ENCODE measurements at places on chromosomes 6 and 20. TPM values are rescaled to one million over a fixed set of nuclear protein-coding genes. Genes with fewer than 3 reads are reported as not detected.
A peak's percentile ranks its signal among the peaks of the same experiment; 100 is the strongest.

- peaks cover 25% of the 10 kb centered on the region for H3K4me1 ChIP-seq
- peak; percentile 79 for DNase-seq
- H3K36me3 ChIP-seq = peaks cover 18% of the 10 kb centered on the region
- no peaks in the 10 kb centered on the region for H3K27me3 ChIP-seq
Measured at GRCh38 chr6:52361945-52362442, at the start of gene PAQR8. TSS of gene PAQR8 (plus strand) at chr6:52362151. CDS start at chr6:52403214, 41,063 bp downstream.

GRCh38 chr6:56889492-56889891 is 65.4 kb upstream of the BEND6 start:
- no peak overlapping the region for H3K27ac ChIP-seq
- H3K27me3 ChIP-seq = peaks cover 6% of the 10 kb centered on the region
- no peak overlapping the region for H3K4me3 ChIP-seq
- H3K4me1 ChIP-seq = peaks cover 18% of the 10 kb centered on the region
- H3K36me3 ChIP-seq = no peaks in the 10 kb centered on the region
- DNase-seq = no peak

- H3K36me3 ChIP-seq = no peaks in the 10 kb centered on the region
Measured at GRCh38 chr20:61042506-61043385, 209.3 kb upstream of the CDH4 start.

DNA sequence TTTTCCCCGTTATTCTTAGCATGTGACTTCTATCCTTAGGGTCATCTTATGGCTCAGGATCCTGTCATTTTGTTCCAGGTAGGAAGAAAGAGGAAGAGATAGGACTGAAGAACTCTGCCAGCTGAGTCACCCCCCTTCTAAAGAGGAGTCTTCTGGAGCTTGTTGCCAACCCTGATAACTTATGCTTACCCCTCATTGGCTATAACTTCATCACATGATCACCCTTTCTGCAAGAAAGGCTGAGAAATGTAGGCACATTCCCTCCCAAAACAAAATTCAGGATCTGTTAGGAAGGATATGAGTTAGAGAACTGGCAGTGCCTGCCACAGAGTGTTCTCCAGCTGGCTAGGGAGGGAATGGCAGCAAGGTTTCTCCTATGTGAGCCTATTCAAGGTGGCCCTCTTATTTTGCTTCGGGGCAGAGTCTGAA is 35.6 kb downstream of the ARFGEF2 start:
- H3K27me3 ChIP-seq = no peaks in the 10 kb centered on the region
- DNase-seq = no peak
- H3K27ac ChIP-seq = no peak overlapping the region
- peaks cover 2% of the 10 kb centered on the region for H3K4me1 ChIP-seq

DNA sequence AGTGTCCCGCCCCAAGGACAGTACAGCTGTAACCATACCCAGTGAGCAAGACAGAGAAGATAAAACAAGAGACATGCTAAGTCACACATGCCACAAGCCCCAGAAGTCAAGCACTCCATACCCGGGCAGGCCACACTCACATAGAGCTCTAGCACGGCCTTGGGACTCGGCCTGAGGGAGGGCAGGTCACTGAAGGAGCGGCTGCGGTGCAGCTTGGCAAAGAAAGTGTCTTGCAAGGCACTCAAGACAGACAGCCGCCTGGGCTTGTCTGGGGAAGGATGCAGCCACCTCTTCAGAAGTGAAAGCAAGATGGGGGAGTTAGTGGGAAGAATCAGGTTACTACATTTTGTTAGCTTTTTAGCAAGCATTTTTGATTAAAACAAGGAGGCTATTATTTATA is 48.7 kb upstream of the ARMH2 start:
- no peaks in the 10 kb centered on the region for H3K27me3 ChIP-seq
- H3K27ac ChIP-seq = no peak overlapping the region
- no peaks in the 10 kb centered on the region for H3K4me1 ChIP-seq
- H3K36me3 ChIP-seq = peaks cover 75% of the 10 kb centered on the region
- no peak overlapping the region for H3K4me3 ChIP-seq

DNA sequence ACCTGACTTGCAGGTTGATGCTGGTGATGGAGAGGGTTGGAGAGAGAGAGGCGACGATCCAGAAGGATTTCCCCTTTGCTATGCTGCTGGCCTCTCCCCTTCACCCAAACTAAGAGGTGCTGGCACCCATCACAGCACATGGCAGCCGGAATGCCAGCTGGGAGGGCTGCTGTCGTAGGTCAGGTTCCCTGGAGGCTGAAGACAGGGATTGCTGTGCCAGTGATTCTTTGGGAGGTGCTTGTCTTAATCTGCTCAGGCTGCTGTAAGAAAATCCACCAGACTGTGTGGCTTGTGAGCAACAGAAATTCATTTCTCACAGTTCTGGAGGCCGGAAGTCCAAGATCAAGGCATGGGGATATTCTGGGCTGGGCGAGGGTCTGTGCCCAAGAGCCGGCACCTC is 4.4 kb upstream of the ARFGAP1 start:
- peaks cover 9% of the 10 kb centered on the region for H3K27me3 ChIP-seq
- no peak for DNase-seq
- H3K4me3 ChIP-seq = no peak overlapping the region
- H3K4me1 ChIP-seq = peaks cover 5% of the 10 kb centered on the region

GRCh38 chr6:31622684-31623091 is 2.2 kb downstream of the PRRC2A start:
- peaks cover 66% of the 10 kb centered on the region for H3K36me3 ChIP-seq
- no peaks in the 10 kb centered on the region for H3K27me3 ChIP-seq
- H3K27ac ChIP-seq = peak overlapping the region; percentile 93
- H3K4me1 ChIP-seq = peaks cover 26% of the 10 kb centered on the region
- H3K4me3 ChIP-seq = peak overlapping the region; percentile 94
- DNase-seq = no peak

GRCh38 chr6:20173833-20174792 is 38.2 kb downstream of the MBOAT1 start:
- no peaks in the 10 kb centered on the region for H3K27me3 ChIP-seq
- DNase-seq = no peak
- H3K4me1 ChIP-seq = peaks cover 44% of the 10 kb centered on the region

- no peaks in the 10 kb centered on the region for H3K36me3 ChIP-seq
- no peak overlapping the region for H3K27ac ChIP-seq
- DNase-seq = no peak
- H3K4me1 ChIP-seq = no peaks in the 10 kb centered on the region
Measured at GRCh38 chr6:70389261-70389660, 24.0 kb upstream of the FAM135A start.

DNA sequence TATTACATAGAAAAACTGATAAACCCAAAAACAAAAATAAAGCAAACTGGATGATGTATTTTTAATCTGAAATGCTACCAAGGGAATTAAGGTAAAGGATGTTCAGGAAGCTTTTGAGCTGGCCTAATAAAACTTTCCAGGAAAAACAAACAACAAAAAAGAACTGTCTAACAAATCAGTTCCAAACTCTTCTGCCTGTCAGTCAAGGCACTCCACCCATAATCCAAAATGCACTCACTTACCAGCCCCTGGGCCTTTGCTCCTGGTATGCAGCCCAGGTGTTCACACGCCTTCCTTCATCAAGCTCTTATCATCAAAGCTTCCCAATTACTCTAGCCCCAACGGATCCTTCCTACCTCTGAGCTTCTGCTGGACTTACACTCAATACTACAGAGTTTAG is 3.7 kb downstream of the EXOC2 start:
- H3K36me3 ChIP-seq = peaks cover 16% of the 10 kb centered on the region
- peaks cover 34% of the 10 kb centered on the region for H3K4me1 ChIP-seq
- H3K27ac ChIP-seq = no peak overlapping the region
- H3K27me3 ChIP-seq = no peaks in the 10 kb centered on the region
- no peak overlapping the region for H3K4me3 ChIP-seq

GRCh38 chr6:72621291-72622093 is at the start of gene KCNQ5:
TSS of gene KCNQ5 (plus strand) at chr6:72622064.
- H3K27ac ChIP-seq = peak within 1 kb of the TSS; percentile 98
- peak within 1 kb of the TSS; percentile 95 for H3K4me3 ChIP-seq
- no peaks in the 10 kb centered on the region for H3K27me3 ChIP-seq
- H3K4me1 ChIP-seq = peaks cover 67% of the 10 kb centered on the region
- DNase-seq = peak; percentile 18
- peaks cover 15% of the 10 kb centered on the region for H3K36me3 ChIP-seq

DNA sequence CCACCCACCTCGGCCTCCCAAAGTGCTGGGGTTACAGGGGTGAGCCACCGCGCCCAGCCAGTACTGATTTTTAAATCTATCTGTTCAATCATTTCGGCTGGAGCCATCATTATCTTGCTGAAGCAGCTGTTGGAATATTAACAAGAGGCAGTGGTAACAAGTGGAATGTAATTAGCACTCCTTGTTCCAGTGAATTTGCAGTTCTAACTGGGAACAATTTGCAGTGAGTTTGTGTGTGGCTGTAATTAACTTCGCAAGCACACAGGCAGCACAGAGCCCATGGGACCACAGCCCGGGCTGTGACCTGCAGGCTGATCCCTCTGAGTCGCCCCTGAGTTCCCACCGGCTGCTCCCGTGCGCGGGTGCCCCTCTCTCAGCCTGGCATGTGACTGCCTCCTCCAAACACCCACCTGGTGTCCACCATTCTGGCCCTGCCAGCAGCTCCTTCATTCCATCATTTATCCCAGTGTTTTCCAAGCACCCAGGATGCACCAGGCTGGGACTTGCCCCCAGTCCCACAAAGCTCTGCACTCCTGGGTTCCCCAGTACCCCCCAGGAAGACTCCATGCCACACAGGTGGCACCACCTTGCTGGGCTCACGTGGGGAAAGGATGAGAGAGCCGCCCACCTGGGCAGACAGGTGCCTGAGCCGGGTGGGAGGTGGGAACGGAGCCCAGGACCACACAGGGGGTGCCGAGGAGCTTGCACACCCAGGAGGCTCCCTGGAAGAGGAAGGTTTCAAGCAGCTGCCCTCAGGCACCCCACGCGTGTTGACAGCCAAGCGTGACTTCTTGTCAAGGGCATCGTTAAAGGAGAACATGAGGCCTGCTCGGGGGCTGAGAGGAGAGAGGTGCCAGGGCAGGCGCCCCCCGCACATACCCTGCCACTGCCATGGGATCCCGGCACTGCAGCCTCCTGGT is 75.2 kb downstream of the YTHDF1 start:
- DNase-seq = no peak
- H3K27me3 ChIP-seq = peaks cover 7% of the 10 kb centered on the region
- H3K4me1 ChIP-seq = no peaks in the 10 kb centered on the region
- no peaks in the 10 kb centered on the region for H3K36me3 ChIP-seq
- H3K4me3 ChIP-seq = no peak overlapping the region

DNA sequence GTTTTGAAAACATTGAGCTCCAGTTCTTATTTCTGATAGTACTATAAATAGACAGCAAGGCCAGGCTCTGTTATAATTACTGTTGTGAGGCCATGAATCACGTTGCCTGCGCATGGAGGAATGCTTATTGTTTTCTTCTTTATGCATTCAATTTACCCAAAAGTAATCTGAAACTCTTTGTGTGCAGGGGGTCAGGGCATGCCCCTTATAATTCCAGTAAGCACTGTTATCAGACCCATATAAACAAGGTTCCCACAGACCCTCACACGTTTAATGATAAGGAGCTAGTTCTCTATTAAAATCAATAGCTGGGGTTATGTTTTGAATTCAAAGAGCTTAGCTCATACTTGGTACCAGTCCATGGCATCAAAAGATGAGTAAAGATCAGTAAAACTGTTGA is 174.8 kb upstream of the ARG1 start:
- no peak overlapping the region for H3K27ac ChIP-seq
- H3K27me3 ChIP-seq = no peaks in the 10 kb centered on the region
- H3K36me3 ChIP-seq = peaks cover 40% of the 10 kb centered on the region
- peaks cover 16% of the 10 kb centered on the region for H3K4me1 ChIP-seq
- no peak for DNase-seq

GRCh38 chr6:44511126-44511525 is 123.6 kb downstream of the CDC5L start:
- no peaks in the 10 kb centered on the region for H3K4me1 ChIP-seq
- DNase-seq = no peak
- peaks cover 16% of the 10 kb centered on the region for H3K27me3 ChIP-seq

DNA sequence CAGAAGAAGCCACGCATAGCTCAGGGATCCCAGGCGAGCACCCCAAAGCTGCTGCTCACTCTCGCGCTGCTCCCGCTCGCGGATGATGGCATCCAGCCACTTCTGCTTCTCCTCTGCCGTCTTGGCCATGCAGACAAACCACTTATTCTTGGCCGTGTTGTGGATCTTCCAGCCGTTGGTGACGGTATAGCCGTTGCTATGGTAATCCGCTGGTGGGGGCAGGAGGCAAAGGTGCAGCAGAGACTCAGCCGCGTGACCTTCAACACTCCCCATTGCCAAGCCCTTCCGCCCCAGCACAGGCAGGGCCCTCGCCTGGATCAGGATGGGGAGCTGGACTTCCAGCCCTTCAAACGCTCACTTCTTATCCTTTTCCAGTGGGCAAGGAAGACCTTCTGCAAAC is 136.9 kb downstream of the PREX1 start:
- no peaks in the 10 kb centered on the region for H3K27me3 ChIP-seq
- peaks cover 46% of the 10 kb centered on the region for H3K36me3 ChIP-seq
- H3K4me3 ChIP-seq = no peak overlapping the region
- H3K27ac ChIP-seq = no peak overlapping the region
- H3K4me1 ChIP-seq = peaks cover 3% of the 10 kb centered on the region

The PTCRA gene
- total RNA-seq = not detected

The SLPI gene
- total RNA-seq = not detected

The KIF3B gene
- total RNA-seq = 42.2 TPM

The SLC22A16 gene
- total RNA-seq = not detected

The CRISP3 gene
- not detected for total RNA-seq
